CD4-positive, alpha-beta T cell treated with Interferon alpha-2 for 1 hour (primary cell): ENCODE measurements at places on chromosomes 12 and 14.

GRCh38 chr12:62785941-62786559, 148.9 kb downstream of the PPM1H start:
- DNase-seq: no peak

GRCh38 chr12:18222699-18223098, 38.6 kb upstream of the PIK3C2G start:
- DNase-seq: no peak

GRCh38 chr12:30166006-30166795, 382.5 kb upstream of the TMTC1 start:
- DNase-seq: no peak

DNA sequence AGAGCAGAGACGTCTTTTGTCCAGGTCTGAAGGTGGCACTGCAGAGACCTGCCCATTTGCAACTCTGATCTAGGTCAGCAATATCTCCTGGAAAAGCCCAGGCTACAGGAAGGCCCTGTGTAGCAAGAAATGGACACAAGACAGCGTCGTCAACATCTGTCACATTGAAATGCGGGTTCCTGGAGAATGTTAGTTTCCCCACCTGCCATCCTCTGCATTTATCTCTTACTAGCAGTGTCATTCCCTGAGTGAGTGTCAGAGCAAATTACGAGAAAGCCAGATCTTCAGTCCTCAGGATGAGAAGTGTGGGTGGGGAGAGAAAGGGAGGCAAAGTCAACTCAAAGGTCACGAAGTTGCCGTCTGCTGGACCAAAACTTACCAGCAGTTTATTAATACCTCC, 27.4 kb upstream of the FLVCR2 start:
- no peak for DNase-seq

GRCh38 chr14:91328313-91329050, 84.0 kb upstream of the GPR68 start:
- no peak for DNase-seq

GRCh38 chr14:35420036-35420811, 15.7 kb upstream of the NFKBIA start:
- no peak for DNase-seq

DNA sequence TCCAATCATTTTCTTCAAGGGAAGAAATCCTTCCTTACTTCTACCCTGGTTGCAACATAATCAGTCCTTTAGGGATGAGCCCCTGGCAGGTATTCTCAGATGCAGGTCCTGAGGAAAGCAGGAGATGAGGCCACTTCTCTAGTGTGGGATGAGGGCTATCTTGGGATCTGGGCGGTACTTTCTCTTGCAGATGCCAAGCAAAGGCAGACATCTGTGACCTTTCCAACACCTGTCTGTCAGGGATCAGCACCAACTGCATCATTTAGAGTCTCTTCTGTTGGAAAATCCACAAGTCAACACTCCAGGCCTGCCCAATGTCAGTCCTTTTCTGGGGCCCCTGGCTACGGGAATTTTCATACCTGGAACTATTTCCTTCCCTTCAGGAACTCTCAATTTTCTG, 129.2 kb downstream of the SLC8A3 start:
- DNase-seq: no peak

DNA sequence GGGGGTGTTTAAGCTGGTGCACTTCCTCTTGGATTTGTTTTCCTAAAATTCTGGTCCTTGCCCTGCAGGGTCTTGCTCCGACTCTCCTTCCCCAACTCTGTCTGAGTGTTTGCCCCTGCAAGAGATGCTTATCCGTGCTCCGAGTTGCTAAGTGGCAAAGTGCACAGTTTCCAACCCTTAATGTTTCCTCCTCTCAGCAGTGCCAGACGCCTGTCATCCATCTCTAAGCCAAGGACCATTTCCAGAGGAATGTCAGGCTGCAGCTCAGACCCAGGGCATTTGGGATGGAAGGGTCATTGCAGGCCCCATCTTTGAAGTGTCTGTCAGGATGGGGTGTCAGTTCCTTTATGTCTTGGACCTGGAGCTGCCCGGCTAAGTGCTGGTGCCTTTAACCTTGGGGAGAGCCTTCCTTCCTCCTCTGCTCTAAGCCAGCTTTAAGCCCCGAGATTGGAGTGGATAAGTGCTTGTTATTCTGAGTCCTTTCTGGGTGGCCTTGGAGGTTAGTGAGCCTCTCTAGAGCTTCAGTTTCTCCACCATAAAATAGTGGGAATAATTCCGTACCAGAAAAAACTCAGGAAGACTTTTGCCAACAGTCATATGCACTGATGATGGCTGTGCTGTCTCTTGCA, 15.0 kb downstream of the WNT5B start:
- DNase-seq: no peak

DNA sequence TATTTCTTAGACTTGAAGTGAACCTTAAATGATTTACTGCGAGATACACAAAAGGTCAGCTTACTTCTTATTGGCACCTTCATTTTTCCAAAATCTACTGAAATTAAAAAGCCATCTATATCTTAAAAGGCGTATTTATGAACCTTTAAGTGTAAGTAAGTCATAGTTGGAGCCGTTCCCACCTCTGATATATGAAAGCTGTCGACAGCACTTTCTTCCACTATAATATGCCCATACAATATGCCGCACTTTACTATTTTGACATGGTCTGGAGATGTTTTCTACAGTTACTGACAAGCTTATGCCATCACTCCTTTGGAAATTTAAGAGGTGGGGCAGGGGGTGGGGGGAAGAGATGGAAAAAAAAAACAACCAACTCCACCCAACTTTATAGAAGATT, 155.3 kb downstream of the PHETA1 start:
- DNase-seq: no peak

DNA sequence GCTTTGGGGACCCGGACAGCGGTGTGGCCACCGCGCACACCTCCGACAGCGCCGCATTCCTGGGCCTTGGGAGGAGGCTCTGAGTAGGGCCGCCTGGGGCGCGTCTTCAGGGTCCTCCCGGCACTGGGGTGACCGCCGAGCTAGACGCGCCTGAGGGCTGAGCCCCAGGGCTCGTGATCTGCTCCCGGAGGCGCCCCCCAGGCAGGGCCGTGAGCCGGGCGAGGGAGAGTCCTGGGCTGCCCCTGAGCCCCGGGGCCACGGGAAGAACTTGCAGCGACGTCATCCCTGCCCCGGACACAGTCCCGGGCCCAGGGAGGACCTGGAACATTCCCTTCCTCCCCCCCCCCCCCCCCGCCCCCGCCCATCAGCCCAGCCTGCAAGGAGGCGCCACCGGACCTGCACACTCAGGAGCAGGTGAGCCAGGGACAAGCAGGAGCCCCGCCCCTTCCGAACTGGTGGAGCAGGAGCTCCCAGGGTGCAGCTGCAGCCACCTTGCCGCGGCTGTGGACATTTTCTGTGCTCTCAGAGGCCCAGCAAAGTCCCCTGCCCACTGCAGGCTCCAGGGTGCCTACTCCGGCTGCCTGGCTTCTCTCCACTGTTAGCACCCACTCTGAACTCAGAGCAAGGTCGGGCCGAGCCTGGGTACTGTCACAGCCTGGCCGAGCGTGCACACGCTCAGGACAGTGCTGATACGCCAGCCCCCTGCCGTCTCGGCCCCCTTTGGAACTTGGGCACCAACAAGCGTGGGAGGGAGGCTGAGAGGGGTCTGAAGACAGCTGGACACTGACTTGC, 50.7 kb downstream of the A2M start:
- no peak for DNase-seq

GRCh38 chr12:65263777-65264176, 14.7 kb upstream of the MSRB3 start:
- no peak for DNase-seq
